Fibroblast of villous mesenchyme (primary cell): ENCODE measurements at places on chromosomes 11 and 22. TPM values are rescaled to one million over a fixed set of nuclear protein-coding genes. Genes with fewer than 3 reads are reported as not detected.

The PATE4 gene
- not detected in 2 replicates for total RNA-seq

The MOGAT2 gene
- not detected in 2 replicates for total RNA-seq

The CACNA1I gene
- total RNA-seq, result under 0.01 TPM in 1 of 2 replicates, not detected in the other

The ALKBH8 gene
- 6.1 and 6.5 TPM in 2 replicates for total RNA-seq

The DBX1 gene
- total RNA-seq, result not detected in 2 replicates

The RFPL1 gene
- not detected in 2 replicates for total RNA-seq

The CHRNA10 gene
- 0.86 and 0.97 TPM in 2 replicates for total RNA-seq
